AG09309 (cell line): ENCODE measurements at places on chromosomes 2 and 18.

GRCh38 chr2:219496825-219497494 lies 1.7 kb upstream of the GMPPA start:
- no peak for DNase-seq

GRCh38 chr2:20236496-20236895 lies 11.6 kb upstream of the SDC1 start:
- no peak for DNase-seq

DNA sequence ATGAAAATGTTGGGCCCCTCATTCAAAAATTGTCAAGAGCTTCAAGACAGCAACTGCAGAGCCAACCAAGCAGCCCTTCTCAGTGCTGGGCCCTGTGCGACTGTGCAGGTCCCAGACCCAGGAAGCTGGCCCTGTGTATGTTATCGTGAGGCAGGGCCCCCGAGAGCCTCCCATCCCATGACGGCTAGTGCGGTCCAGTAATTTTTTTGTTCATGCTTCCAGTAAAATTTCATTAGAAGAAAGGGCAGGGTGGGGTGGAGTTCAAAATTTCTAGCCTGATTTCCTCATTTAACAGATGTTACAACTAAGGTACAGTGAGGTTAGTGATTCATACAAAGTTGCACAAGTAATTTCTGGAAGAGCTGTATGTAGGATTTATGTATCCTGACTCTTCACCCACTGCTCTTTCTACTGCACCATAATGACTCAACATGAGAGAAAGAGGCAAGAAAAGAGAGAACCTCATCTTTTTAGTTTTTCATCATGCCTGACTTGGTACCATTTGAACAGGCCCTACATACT lies 105.5 kb downstream of the ZEB2 start:
- DNase-seq, result peak; percentile 96

DNA sequence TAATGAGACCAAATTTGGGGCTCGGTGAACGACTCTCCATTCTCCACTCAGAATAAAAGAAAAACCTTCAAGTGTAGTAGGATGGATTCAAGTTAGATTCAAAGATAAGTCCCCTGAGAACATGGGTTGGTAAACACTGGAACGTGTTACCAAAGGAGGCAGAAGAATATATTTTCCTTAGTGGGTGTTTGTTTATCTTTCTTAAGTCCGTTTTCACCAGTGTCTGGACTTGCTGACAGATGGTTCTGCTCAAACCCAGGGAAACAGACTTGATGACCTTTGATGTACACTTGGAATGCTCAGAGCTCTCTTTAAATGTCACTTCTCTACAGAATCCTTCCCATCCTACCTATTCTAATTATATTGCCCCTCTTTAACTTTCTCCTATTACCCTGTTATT lies 310.3 kb upstream of the ZNF521 start:
- DNase-seq, result no peak

GRCh38 chr18:61136711-61137251 lies 196.4 kb upstream of the CDH20 start:
- no peak for DNase-seq

DNA sequence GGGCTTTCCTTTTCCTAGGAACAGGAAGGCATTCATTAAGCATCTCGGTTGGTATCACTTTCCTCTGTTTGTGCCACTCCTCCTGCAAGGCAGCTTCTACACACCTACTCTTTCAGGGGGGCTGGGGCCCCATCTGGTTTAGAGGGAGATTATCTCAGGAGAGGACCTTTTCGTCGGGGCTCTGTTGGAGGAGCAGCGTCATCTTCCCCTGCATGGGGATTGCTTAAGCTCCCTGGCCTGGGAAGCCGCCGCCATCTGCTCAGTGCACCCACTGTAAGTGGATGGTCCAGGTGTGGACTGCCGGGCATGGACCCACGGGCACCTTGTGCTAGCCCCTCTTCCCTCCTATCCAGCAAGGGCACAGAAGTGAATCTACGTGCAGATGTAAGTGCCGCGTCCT lies 355.3 kb upstream of the SMIM21 start:
- no peak for DNase-seq

DNA sequence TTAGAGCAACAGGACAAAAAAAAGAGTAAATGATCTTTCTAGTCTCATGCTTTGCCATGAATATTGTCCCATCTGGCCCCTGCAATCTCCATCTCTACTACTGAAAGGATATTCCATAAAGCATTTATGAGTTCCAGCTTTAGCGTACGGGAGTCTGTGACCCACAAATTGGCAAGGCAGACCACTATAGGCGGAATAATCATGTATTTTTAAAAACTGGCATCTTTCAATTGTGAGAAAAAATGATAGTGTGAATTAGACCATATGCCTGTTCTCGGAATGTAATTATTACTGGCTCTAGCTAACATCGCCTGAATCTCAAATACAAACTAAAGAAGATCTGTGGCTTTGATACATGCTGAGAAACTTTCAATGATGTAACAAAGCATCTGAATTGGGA lies 738.1 kb upstream of the NXPH2 start:
- DNase-seq, result no peak

- DNase-seq, result no peak
Measured at GRCh38 chr18:10143596-10143995, 229.8 kb downstream of the VAPA start.

GRCh38 chr2:42865884-42866881 lies 73.8 kb upstream of the HAAO start:
- DNase-seq, result no peak

GRCh38 chr2:12087671-12088380 lies 341.4 kb downstream of the LPIN1 start:
- peak; percentile 53 for DNase-seq

DNA sequence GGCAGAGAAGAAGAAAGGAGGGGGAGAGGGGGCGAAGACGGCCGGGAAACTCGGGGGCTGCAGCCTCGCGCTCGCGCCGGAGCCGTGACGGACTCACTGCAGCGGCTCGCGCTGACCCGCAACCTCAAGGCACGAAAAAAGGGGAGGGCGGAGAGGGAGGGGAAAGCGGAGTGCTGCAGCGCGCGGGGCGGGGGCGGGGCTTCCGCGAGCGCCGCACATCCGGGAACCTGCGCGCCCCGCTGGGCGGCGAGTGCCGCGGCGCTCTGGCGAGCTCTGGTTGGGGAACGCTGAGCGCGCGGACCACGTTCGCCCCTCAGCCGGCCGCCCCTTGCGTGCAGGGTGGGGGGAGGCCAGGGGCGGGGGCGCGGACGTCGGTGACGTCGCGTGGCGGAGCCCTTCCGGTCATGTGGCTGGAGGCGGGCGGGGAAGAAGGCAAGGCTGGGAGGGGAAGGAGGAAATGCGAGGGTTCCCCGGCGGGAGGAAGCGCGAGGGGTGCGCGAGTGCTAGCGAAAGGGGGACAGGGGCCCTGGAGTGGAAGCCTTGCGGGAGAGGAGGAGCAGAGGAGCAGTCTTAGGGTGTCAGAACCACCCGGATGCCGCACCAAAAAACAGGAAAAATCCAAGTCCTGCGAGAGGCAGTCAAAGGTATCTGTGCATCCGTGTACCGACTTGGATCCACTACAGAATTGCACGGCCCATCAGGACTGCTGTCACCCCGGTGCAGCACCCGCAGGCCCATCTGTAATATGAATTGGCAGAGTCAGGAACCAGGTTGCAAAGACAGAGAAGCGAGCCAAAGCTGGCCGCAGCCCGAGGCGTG lies at the start of gene PPP3R1:
Gene PPP3R1, minus strand, starts transcription at position 133 of the 819 bp plus-strand sequence. CDS start 405 bp downstream, outside the sequence.
- peak; percentile 79 for DNase-seq

DNA sequence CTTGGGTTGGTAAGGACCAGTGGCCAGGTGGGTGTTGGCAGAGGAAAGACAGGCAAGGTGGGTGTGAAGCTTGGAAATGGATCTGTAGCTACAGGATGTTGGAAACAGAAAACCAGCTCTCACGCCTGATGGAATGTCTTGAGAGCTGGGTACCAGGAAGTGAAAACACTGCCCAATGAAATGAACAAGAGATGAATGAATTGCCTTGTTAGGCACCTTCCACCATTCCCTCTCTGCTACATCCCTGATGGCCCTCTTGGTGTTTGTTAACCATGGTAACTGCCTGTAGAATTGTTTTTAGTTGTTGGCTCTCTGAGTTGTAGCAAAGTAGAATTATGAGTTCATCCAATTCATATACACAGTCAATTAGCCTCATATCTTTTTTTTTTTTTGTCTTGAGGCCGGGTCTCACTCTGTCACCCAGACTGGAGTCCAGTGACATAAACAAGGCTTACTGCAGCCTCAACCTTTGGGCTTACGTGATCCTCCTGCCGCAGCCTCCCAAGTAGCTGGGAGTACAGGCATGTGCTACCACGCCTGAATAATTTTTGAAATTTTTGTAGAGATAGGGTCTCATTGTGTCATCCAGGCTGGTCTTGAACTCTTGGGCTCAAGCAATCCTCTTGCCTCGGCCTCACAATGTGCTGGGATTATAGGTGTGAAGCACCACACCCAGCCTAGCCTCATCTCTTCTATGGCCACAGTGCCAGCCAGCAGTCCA lies 9.5 kb downstream of the KCMF1 start:
- DNase-seq, result no peak

DNA sequence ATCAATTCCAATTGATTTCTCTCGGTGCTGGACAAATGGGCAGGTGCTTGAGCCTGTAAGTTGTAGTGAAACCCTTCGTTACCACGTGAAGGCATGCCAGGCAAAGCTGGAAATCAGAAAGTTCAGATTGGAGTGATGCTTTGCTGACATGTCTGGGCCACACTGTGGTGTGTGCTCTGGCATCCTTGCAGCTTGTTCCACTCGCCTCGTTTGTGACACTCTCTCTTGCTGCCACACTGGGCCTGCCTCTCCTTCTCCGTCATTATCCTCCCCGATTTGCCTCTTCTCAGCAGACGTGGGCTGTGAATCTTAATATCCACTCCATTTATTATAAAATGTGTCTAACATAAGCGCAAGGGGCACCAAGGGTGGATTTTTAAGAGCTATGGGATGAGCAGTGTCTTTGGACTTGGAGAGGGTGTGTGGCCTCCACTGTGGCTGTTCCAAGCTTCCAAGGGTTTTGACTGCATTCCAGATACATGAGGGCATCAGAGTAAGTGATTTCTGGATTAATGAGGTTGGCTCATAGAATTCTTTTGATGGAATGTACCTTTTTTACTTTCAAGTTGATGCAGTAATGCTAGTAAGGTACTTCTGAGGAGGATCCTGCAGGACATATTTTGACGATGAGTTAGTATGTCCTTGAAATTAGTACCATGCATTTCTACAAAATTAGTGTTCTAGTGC lies 238.8 kb downstream of the TPGS2 start:
- no peak for DNase-seq

- peak; percentile 14 for DNase-seq
Measured at GRCh38 chr2:232731470-232731869, 34.3 kb downstream of the GIGYF2 start.
